ENCODE measurements at places on chromosomes 5 and 9. TPM values are rescaled to one million over a fixed set of nuclear protein-coding genes. Genes with fewer than 3 reads are reported as not detected.

Gene MSMP
- total RNA-seq = not detected

Gene ANXA6
- total RNA-seq = 41.4 TPM

Gene SH3GL2
- 0.09 TPM for total RNA-seq

Gene SLC25A2
- not detected for total RNA-seq

Gene TPD52L3
- total RNA-seq = not detected

Gene PCDH1
- 1.7 TPM for total RNA-seq

Gene NXNL2
- total RNA-seq = 0.54 TPM
